ENCODE measurements at places on chromosomes 6 and 20. TPM values are rescaled to one million over a fixed set of nuclear protein-coding genes. Genes with fewer than 3 reads are reported as not detected.

The BPIFB2 gene
- not detected for total RNA-seq

The SPAG4 gene
- not detected for total RNA-seq

The PROKR2 gene
- total RNA-seq, result not detected

GRCh38 chr20:60446267-60447111 lies 488.3 kb downstream of the CDH26 start:
- H3K4me3 ChIP-seq, result no peak overlapping the region
- no peak for DNase-seq
- H3K27me3 ChIP-seq, result no peaks in the 10 kb centered on the region
- H3K36me3 ChIP-seq, result no peaks in the 10 kb centered on the region
